Tongue (tissue), 3 donors: ENCODE measurements at places on chromosomes 5 and 9. TPM values are rescaled to one million over a fixed set of nuclear protein-coding genes. Genes with fewer than 3 reads are reported as not detected.

The LRRTM2 gene
- 0.51 TPM for total RNA-seq

The ORM2 gene
- total RNA-seq: not detected

The NR5A1 gene
- not detected for total RNA-seq

- no peak for DNase-seq
Measured at GRCh38 chr9:86747711-86748110, 199.6 kb downstream of the GAS1 start.

GRCh38 chr5:180583738-180584137 lies 7.6 kb downstream of the SCGB3A1 start:
- no peak for DNase-seq

- DNase-seq: no peak
Measured at GRCh38 chr9:92850898-92851297, 26.9 kb downstream of the ZNF484 start.

DNA sequence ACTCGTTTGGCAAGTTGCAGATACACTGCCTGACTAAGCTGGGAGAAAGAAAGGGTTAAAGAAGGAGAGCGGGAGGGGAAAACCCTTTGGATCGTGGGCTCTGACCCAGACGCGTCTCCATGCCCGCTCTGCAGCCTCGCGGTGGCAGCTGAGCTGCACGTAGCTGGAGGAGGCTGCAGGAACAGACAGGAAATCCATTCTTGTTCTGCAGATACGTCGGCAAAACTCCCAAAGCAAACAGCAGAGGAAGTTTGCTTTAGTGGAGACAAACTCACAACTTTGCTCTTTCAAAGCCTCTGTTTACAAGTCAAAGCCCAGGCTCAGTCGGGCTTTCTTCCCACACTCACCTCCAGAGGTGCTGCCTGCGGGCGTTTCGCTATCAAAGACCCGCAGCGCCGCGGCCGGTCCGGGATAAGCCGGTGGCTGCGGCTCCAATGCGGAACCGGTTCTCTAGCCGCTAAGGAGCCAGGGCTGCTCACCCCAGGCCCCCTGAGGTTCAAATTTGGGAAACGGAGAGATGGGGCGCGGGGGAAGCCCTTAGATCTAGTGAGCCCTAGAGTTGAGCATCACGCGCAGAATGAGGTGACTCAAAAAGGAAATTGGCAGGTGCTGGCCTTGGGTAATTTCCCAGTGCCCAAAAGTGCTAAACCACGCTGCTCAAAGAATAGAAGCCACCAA lies 60.7 kb downstream of the MAT2B start:
- DNase-seq: peak; percentile 43

GRCh38 chr5:173010547-173011464 lies 27.2 kb downstream of the ATP6V0E1 start:
- peak; percentile 37 for DNase-seq

- DNase-seq: no peak
Measured at GRCh38 chr9:115249488-115249887, 131.5 kb upstream of the TNC start.
